ENCODE measurements at places on chromosomes 6 and 20.

GRCh38 chr20:44728801-44729443 lies 13.8 kb downstream of the CCN5 start:
- no peak overlapping the region for H3K27ac ChIP-seq
- DNase-seq = no peak
- H3K4me3 ChIP-seq = no peak overlapping the region
- no peaks in the 10 kb centered on the region for H3K4me1 ChIP-seq

- no peaks in the 10 kb centered on the region for H3K36me3 ChIP-seq
- DNase-seq = no peak
- no peak overlapping the region for H3K27ac ChIP-seq
- H3K4me3 ChIP-seq = no peak overlapping the region
- no peaks in the 10 kb centered on the region for H3K4me1 ChIP-seq
- H3K27me3 ChIP-seq = peaks cover 97% of the 10 kb centered on the region
Observed at GRCh38 chr6:50831186-50831585, 12.5 kb downstream of the TFAP2B start.

- no peaks in the 10 kb centered on the region for H3K27me3 ChIP-seq
- H3K4me3 ChIP-seq = no peak overlapping the region
- peak overlapping the region; percentile 81 for H3K27ac ChIP-seq
- H3K4me1 ChIP-seq = peaks cover 85% of the 10 kb centered on the region
- H3K36me3 ChIP-seq = no peaks in the 10 kb centered on the region
Observed at GRCh38 chr6:34673064-34673463, 23.5 kb downstream of the ILRUN start.

DNA sequence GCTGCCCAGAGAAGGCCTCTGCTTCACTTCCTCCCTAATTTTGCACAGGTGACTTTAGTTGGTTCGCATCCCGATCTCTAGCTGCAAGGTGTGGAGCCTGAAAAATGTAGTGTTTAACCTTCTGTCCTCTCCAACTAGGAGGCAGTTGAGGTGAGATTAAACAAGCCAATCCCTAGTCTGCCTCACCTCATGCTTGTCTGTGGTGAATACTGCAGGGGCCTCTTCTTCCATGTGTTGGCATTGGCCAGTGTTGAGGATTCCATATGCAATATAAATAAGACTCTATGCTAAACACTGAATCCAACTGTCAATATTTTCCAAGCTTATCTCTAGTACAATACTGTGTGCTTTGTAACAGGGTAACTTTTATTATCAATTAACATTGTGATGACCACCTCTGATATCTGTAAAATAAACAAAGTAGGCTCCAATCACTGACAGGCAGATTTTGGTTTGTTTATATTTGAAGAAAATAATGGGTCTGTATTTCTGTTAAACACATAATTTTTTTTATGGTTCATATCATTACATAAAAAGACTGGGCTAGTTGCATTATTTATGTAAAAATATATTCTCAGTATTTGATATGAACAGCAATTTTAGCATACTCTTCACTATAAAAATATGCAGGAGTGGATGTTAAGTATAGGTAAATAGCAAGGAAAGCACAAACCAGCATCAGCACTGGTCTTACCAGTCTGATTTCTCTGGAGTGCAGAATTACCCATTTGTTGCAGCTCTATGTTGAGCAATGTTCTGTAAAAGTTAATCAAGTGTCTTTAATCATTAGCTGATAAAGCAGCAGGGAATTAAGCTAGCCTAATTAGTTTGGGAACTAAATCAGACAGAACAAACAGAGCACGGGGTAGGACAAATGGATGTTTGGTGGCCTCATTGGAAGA lies 74.0 kb downstream of the ANKRD6 start:
- H3K4me3 ChIP-seq = no peak overlapping the region
- H3K27ac ChIP-seq = no peak overlapping the region
- no peak for DNase-seq
- no peaks in the 10 kb centered on the region for H3K4me1 ChIP-seq
- no peaks in the 10 kb centered on the region for H3K36me3 ChIP-seq

DNA sequence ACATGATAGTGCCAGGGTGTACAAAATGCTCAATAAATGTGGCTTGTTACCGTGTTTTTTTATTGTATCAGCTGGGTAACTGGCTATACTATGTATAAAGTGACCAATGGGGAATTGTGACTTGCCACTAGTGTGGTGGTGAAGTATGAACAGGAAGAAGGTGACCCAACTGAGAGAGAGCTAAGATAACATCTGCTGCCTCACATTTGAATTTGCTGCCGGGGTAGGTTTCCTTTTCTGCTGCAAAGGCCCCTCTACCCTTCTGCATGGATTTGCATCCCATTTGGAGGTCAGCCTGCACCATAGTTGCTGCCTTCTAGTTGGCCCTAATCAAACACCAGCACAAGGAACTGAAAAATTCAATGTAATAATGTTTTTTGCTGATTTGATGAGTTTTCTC lies 24.1 kb downstream of the IL17A start:
- H3K4me3 ChIP-seq = no peak overlapping the region
- no peaks in the 10 kb centered on the region for H3K4me1 ChIP-seq
- H3K27ac ChIP-seq = no peak overlapping the region
- DNase-seq = no peak
- H3K27me3 ChIP-seq = no peaks in the 10 kb centered on the region
- no peaks in the 10 kb centered on the region for H3K36me3 ChIP-seq

DNA sequence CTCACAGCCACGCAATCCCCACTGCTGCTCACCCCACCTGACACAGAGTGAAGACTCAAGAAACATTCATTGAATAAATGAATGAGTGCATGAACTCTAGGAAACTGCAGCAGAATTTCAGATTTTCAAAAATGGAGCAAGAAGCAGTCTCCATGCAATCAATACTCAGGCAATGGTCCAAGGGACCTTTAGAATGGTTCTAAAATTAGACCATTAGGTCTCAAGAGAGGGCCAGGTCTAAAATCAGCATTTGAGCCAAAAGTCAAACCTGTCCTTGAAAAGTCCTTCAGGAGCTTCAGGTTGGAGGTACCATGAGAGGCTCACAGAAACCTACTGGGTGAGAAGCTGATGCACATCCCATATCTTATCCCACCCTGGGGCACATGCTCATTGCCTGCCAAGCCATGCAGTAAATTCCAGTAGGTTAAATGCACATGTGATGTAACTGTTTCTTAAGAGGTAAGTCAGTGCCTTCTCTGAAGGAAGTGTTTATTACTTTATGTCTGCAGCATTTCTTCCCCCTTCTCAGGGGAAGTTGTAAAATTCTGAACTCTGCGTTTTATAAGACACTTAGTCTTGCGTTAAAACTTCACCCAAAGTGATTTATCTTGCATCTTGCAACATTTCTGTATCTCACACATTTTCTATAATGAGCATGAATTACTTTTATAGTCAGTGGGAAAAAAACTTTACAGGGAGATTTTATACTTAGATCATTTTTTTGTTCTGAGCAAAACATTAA lies 126.6 kb downstream of the ADAT2 start:
- H3K27me3 ChIP-seq = no peaks in the 10 kb centered on the region
- no peak overlapping the region for H3K27ac ChIP-seq
- H3K4me3 ChIP-seq = no peak overlapping the region
- H3K36me3 ChIP-seq = no peaks in the 10 kb centered on the region
- no peak for DNase-seq

- DNase-seq = no peak
- no peaks in the 10 kb centered on the region for H3K27me3 ChIP-seq
- peak overlapping the region; percentile 18 for H3K4me3 ChIP-seq
- peaks cover 39% of the 10 kb centered on the region for H3K4me1 ChIP-seq
Observed at GRCh38 chr6:107819964-107820337, 4.2 kb downstream of the SCML4 start.

GRCh38 chr6:12148317-12148801 lies 136.2 kb downstream of the HIVEP1 start:
- peaks cover 10% of the 10 kb centered on the region for H3K4me1 ChIP-seq
- H3K36me3 ChIP-seq = no peaks in the 10 kb centered on the region
- no peak overlapping the region for H3K4me3 ChIP-seq

- H3K4me3 ChIP-seq = no peak overlapping the region
- no peaks in the 10 kb centered on the region for H3K36me3 ChIP-seq
- H3K27me3 ChIP-seq = no peaks in the 10 kb centered on the region
- DNase-seq = no peak
Observed at GRCh38 chr20:23574977-23575376, 6.7 kb upstream of the CST9L start.

DNA sequence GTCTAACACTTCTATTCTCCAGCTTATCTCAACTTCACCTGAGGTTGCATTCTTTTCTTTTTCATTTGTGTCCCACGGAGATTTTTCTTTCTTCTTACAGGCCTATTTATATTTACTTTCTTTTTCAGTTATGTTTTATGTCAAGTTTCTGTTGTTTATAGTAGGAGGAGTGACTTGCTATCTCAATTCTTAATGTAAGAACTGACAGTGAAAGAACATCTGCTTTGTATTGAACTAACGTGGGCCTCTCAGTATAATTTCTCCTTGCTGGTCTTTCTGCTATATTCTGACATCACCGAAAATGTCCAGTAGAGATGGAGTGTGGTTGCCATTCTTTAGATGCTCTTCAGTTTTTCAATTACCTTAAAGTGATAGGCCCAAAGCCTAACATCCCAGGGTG lies 521.7 kb downstream of the EPM2A start:
- no peaks in the 10 kb centered on the region for H3K4me1 ChIP-seq
- H3K36me3 ChIP-seq = no peaks in the 10 kb centered on the region
- no peaks in the 10 kb centered on the region for H3K27me3 ChIP-seq
- H3K27ac ChIP-seq = no peak overlapping the region
- no peak for DNase-seq
- no peak overlapping the region for H3K4me3 ChIP-seq

GRCh38 chr6:33971580-33971979 lies 167.8 kb upstream of the MLN start:
- H3K27ac ChIP-seq = no peak overlapping the region
- H3K27me3 ChIP-seq = peaks cover 20% of the 10 kb centered on the region
- no peak overlapping the region for H3K4me3 ChIP-seq
- peaks cover 7% of the 10 kb centered on the region for H3K4me1 ChIP-seq
- no peak for DNase-seq

DNA sequence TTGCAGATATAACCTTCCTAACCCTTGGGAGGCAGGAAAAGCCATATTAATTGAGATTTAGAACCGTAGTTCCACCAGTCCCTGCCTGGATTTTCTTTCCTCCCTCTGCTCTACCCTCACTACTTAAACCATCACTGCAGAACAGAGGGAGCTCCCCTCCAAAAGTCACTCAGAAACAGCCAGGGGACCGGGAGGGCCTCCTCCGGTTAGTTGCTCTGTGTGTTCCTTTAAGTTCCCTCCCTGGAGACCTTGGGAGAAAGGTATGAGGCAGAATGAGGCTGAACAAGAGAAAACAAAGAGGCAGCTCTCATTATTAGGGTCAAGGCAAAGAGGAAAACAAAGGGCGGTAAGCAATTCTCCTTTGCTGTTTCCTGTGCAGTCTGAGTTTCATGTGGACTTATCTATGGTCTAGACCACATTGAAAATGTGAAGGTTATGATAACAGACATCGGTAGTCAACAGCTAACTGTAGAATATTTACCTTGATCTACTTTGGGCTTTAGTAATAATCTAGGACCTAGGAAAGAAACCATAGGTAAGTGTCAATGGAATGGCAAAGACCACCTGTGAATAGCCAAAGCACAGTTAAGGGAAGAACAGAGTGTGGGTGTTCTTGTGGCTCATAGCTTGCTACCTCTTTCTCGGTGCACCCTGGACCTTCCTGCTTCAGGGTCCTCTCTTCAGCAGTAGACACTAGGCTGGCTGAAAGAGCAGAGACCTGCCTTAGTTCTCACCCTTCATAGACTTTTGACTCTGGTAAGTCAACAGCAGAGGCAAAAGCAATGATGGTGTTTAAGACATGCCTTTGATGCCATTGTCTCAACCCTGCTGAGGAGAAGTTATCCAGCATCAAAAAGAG lies 250.9 kb upstream of the CITED2 start:
- H3K36me3 ChIP-seq = no peaks in the 10 kb centered on the region
- H3K4me1 ChIP-seq = no peaks in the 10 kb centered on the region
- peak overlapping the region; percentile 64 for H3K27ac ChIP-seq
- DNase-seq = no peak
- H3K4me3 ChIP-seq = no peak overlapping the region

GRCh38 chr6:37638414-37639341 lies 59.0 kb downstream of the MDGA1 start:
- DNase-seq = no peak
- H3K36me3 ChIP-seq = no peaks in the 10 kb centered on the region
- no peak overlapping the region for H3K27ac ChIP-seq
- peaks cover 3% of the 10 kb centered on the region for H3K4me1 ChIP-seq
- no peak overlapping the region for H3K4me3 ChIP-seq

DNA sequence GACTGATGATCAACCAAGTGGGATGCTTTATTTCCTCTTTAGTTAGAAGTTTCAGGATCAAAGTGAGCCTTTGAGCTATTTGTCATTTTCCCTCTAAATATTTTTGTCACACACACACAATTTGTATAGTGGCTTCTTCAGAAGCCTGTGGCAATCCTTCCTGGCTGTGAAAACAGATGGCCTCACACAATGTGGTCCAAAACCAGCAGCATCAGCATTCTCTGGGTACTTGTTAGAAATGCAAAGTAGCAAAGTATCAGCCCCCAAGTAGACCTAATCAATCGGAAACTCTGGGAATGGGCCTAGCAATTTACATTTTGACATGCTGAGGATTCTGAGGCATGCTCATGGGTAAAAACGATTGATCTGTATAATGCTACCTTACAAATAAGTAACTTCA lies 115.9 kb downstream of the PAX1 start:
- no peak overlapping the region for H3K4me3 ChIP-seq
- no peaks in the 10 kb centered on the region for H3K36me3 ChIP-seq

- H3K36me3 ChIP-seq = no peaks in the 10 kb centered on the region
- H3K27me3 ChIP-seq = peaks cover 17% of the 10 kb centered on the region
- no peaks in the 10 kb centered on the region for H3K4me1 ChIP-seq
- H3K4me3 ChIP-seq = no peak overlapping the region
Observed at GRCh38 chr20:51221791-51222408, 199.0 kb upstream of the KCNG1 start.

- H3K36me3 ChIP-seq = no peaks in the 10 kb centered on the region
- H3K27me3 ChIP-seq = no peaks in the 10 kb centered on the region
- H3K4me1 ChIP-seq = no peaks in the 10 kb centered on the region
- H3K4me3 ChIP-seq = no peak overlapping the region
- DNase-seq = no peak
Observed at GRCh38 chr6:74170118-74170517, 474.1 kb downstream of the CD109 start.

DNA sequence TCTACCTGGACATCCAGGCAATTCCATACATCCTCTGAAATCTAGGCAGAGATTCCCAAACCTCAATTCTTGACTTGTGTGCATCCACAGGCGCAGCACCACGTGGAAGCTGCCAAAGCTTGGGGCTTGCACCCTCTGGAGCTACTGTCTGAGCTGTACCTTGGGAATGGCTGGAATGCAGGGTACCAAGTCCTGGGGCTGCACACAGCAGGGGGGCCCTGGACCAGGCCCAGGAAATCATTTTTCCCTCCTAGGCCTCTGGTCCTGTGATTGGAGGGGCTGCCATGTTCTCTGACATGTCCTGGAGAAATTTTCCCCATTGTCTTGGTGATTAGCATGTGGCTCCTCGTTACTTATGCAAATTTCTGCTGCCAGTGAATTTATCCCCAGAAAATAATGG lies 391.9 kb upstream of the CHD6 start:
- H3K4me3 ChIP-seq = no peak overlapping the region
- H3K27ac ChIP-seq = no peak overlapping the region
- DNase-seq = no peak
- no peaks in the 10 kb centered on the region for H3K36me3 ChIP-seq
- H3K4me1 ChIP-seq = no peaks in the 10 kb centered on the region
